ENCODE measurements at places on chromosomes 12 and 14.

DNA sequence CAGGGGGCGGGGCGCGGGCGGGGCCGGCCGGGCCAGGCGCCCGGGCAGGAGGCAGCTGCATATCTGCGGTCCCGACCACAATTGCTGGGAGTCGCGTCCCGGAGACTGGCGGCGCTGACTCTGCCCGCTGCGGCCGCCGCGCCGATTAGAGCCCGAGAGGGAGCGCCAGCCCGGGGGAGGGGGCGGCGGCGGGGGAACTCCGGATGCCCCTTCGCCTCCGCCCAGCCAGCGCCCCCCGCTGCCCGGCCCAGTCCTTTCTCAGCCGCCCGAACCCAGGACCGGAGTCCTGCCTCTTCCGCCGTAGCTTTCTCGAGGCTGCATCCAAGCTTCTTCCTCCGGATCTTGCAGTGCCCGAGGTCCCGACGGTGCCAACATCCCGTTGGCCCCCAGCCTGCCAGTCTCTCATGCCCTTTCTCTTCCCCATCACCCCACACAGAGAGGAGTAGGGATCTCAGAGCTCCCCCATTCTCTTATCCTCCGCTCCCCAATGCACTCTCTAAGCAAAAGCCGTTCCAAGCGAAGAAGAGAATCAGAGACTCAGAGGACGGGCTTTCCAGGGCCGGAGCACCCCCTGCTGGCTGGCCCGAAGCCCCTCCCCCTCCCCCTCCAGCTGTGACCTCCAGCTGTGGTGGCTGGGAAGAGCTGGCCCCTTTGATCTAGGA is 8.8 kb upstream of the SP7 start:
- DNase-seq: peak; percentile 74

DNA sequence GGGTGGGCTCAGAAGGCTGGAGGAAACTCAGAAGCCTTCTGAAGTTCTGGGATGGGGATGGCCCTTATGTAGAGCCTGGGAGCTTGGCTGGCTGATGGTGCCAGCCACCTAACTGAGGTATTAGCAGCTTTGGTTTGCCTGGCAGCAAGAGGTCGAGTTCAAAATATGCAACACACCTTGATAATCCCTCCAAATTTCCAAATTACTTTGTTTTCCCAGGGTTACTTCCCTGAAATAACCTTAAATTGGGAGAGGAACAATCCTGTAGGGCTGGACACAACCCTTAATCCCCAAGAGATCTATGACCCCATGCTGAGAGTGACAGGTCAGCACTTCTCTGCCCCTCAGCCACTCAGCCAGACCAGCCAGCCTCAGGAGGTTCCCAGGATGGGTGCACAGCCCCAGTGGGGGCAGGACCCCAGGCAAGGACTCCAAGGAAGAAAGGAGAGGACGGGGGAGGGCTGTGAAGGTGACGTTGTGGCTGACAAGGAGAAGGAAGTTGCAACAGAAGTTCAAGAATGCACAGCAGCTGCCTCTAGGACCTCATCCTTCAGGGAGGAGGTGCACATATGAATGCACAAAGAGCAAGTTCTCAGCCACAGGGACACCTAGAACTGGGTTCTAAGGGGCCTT is 18.6 kb upstream of the KRT77 start:
- DNase-seq: no peak

GRCh38 chr14:93582516-93582915 is 151.8 kb downstream of the UNC79 start:
- no peak for DNase-seq

DNA sequence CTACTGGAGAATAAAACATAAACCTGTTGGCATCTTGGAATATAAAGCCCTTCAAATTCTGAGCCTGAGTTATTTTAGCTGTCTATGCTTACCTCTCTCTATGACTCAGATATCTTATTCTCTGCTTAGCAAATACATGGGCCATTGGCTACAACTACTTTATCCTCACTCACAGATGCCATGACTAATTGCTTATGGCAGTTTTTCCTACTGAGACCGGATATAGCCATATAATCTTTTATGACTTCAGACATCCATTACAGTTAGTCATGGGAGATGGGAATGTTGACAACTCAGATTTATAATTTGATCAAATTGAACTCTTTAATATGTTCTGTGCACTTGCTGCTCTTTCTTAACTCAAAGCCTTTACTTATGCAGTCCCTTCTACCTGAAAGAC is 502.4 kb upstream of the ATP2B1 start:
- no peak for DNase-seq

GRCh38 chr14:104591506-104592291 is 12.1 kb downstream of the C14orf180 start:
- DNase-seq: no peak

DNA sequence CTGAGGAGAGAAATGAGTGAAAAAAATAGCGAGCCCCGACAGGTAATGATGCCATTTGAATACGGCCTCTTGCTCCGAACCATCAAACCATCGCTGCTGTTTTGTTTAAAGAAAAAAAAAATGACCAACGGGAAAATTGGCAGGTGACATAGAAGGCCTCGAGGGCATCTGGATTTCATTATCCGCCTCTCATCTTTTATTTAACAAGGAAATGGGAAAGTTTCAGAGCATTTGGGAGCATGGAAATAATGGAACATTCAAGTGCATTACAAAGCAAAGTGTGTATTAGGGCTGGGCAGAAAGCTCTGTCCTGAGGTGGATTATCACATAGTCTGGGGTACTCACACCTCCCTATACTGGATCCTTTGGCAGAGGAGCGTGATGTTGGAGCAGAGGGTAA is 258.7 kb downstream of the KSR2 start:
- no peak for DNase-seq

GRCh38 chr12:40034712-40035111 is 71.2 kb downstream of the SLC2A13 start:
- DNase-seq: no peak

DNA sequence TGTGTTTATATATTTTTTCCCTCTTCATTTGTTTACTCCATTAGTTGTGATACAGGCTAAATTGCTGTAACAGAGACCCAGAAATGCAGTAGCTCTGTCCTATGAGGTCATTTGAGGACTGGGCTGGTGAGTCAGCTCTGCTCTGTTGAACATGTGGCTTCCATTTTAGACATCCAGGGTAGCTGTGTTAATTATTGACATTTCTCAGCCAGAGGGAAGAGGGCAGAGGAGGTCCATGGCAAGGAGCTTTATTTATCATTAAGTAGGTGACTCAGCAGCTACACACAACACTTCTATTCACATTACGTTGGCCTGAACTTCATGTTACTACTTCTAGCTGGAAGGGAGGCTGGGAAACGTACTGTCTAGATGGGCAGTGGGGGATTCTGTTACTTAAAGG is 85.4 kb downstream of the PTCSC3 start:
- no peak for DNase-seq

- no peak for DNase-seq
These were observed 62.5 kb upstream of the FKBP4 start for GRCh38 chr12:2732290-2732689.

GRCh38 chr12:66149702-66150398 is 19.3 kb upstream of the LLPH start:
- no peak for DNase-seq

DNA sequence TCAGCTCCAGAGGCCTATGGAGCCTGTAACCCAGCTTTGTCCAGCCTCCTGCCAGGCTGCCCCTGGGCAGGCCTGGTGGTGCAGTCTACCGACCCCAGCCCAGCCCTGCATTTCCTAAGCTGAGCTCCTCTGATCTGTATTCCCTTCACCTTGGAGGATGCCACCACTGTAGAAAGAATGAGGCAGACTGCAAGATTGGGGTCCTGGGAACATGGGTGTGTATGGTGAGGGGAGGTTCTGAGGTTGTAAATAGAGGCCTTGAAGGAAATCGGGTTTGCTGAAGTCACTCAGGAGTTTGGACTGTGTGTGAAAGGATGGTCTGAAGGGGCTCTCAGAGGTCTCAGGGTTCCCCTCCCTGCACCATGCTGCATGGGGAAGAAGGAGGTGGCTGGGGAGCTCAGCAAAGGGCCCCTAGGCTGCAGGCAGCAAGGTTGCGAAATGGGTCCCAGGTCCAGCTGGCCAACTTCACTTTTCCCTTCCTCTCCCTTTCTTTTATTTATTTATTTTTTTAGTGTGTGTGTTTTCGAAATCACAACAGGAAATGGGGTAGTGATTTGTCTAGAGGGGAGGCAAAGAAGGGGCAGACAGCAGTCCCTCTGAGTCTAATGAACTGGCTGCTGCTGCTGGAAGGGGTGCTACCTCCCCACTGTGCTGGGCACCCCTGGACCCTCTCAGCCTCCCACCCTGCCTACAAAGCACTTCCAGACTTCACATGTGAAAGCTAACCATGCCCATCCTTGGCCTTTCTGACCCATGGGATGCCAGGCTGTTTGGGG is 1.2 kb upstream of the LRP1-AS start:
- DNase-seq: peak; percentile 34

GRCh38 chr12:67645601-67646000 is 2.9 kb upstream of the DYRK2 start:
- DNase-seq: no peak

- peak; percentile 17 for DNase-seq
These were observed at the start of gene RASAL1 for GRCh38 chr12:113135178-113136127. TSS of gene RASAL1 (minus strand) at chr12:113135761. CDS start at chr12:113135462, 299 bp downstream.

- DNase-seq: no peak
These were observed 121.7 kb downstream of the DUSP6 start for GRCh38 chr12:89230376-89231315.

- peak; percentile 73 for DNase-seq
These were observed 10.1 kb downstream of the NDRG2 start for GRCh38 chr14:21014761-21015190.

DNA sequence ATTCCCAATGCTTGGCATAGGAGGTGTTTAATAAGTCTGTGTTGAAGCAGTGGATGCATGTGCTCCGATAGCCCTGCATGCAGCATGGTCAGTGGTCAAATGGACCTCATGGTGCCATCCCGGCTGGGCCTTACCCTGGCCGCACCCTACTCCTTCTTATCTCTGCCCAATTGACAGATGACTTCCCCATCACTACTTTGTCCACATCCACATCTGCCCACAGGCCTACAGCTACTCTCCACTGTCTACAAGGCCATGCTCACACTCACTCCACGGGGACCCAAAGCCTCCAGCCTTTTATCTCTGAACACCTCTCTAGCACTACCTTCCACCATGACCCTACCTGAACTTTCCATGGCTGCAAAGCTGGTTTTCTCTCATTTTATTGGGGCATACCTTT is 11.5 kb downstream of the SERPINA11 start:
- no peak for DNase-seq

DNA sequence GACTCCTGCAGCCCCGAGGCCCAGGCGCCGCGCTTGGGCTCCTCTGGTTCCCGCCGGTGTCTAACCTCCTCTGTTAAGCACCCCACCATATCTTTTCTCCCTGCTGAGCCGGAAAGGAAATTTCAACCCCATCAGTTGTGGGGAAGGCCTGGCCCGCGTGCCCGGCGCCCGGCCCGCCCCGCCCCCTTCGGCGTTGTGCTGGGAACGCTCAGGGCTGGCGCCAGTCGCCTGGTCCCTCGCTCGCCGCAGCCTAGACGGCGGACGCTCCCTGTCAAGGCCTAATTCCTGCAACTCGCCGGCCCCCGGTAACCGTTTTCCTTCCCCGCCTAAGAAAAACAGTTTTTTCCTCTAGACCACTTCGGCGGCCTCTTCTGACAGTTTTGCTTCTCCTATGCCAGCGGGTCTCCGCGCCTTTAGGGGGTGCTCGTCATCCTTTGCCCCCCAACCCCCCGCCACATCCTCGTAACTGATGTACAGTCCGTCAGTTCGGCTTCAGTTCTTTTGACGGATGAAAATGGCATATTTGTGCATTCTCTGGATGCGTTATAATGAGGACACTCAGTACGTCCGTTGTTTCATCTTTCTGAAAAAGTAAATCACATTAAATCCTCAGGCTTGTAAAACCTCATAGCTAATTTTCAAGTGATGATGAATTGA is 506 bp upstream of the NAP1L1 start:
- peak; percentile 67 for DNase-seq

DNA sequence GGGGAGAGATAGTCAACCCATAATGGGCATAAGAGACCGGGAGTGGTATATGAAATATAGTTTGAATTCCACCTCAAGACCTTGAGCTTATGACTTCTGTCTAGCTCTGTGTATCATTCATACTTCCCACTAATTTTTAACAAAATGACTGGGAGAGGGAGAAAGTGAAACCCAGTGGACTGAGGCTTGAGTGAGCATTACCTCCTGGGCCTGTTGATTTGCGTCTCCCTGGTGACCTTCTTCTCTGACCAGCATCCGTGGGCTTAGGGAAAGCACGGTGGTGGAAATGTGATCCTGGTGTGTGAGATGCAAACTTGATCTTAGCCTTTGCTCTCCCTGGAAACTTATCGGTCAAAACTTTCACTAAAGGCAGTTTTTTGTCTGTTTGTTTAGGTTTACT is 207.9 kb upstream of the BCL2L14 start:
- DNase-seq: no peak

- no peak for DNase-seq
These were observed 54.7 kb downstream of the ATG14 start for GRCh38 chr14:55356913-55357312.

GRCh38 chr14:35877276-35877675 is 51.1 kb downstream of the BRMS1L start:
- no peak for DNase-seq

- no peak for DNase-seq
These were observed 211.9 kb upstream of the TBX3 start for GRCh38 chr12:114895827-114896226.

DNA sequence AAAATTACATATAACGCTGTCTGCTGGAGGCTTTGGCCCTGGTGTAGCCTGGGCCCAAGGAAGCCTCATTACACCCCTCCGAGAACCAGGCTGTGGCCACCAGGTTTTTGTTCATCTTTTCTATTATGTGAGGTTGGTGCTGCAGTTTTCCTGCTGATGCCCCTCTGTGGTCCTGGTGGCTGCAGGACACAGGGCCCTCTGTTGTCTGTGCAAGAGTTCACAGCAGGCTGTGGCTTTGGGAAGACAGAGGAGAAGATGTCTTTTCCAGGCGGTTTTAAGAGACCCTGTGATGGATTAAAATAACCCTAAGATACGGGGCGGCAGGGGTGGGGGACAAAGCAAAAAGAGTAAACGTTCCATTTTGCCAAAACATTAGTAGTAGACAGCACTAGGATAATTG is 121.5 kb downstream of the ADGRD1 start:
- no peak for DNase-seq

GRCh38 chr12:108090107-108090899 is 38.8 kb upstream of the WSCD2 start:
- no peak for DNase-seq

DNA sequence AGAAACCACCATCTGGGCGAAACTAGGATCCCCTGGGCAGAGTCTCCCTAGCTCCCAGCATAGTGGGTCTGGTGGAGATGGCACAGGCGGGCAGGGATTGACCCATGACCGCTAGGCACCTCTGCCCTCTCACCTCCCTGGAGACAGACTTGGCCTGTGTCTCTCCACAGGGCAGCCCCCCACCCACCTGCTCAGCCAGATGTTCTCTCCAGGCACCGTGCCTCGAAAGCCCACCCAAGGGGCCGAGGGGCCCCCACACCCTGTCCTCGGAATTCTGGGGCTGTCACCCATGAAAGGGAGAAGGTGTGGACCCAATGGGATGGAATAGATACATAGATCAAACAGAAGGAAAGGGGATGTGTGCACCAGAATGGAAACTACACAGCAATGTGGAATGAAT is 229.1 kb upstream of the RTL1 start:
- no peak for DNase-seq

GRCh38 chr12:2413999-2414792 is 361.4 kb downstream of the CACNA1C start:
- DNase-seq: no peak

Data from substantia nigra (tissue), 51 donors.